Aorta (tissue), 5 donors: ENCODE measurements at places on chromosomes 12 and 14. TPM values are rescaled to one million over a fixed set of nuclear protein-coding genes. Genes with fewer than 3 reads are reported as not detected.
A peak's percentile ranks its signal among the peaks of the same experiment; 100 is the strongest.

The ZNF385A gene
- total RNA-seq: 22.2 TPM

The DPY19L2 gene
- total RNA-seq: 40.8 TPM

The SPTB gene
- total RNA-seq: 5.4 TPM

The NTF3 gene
- 51.6 TPM for total RNA-seq

The RNASE3 gene
- 0.57 TPM for total RNA-seq

The RNF212B gene
- not detected for total RNA-seq

The GNB3 gene
- total RNA-seq: 8.2 TPM

The CD163 gene
- total RNA-seq: 308 TPM

The GYS2 gene
- total RNA-seq: 0.15 TPM

DNA sequence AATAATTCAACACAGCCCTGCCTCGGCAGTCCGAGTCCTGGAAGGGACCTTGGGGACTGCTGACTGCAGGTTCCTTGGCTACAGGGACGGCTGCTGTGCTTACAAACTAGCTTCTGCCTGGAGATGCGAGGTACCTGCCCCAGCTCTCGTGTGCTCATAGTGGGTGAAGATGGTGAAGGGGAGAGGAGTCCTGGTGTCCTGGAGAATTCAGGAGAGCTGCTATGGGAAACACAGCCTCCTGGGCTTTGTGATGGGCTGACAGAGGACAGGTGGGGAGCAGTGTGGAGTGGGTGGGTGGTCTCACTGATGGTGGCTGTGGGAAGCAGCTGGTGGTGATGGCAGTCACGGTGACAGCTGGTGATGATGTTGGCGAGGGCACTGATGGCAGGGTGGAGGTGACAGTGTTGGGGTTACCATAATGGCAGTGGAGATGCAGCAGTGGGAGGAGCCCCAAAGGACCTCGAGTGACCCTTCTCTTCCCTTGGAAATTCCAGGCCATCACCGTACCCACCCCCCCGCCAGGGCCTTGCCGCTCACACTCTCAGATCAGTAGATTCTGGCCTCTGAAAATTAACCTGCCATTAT is 32.8 kb downstream of the HVCN1 start:
- no peaks in the 10 kb centered on the region for H3K4me1 ChIP-seq
- H3K27me3 ChIP-seq: no peaks in the 10 kb centered on the region
- H3K4me3 ChIP-seq: no peak overlapping the region

GRCh38 chr14:46902837-46903236 is 251.3 kb upstream of the RPL10L start:
- no peaks in the 10 kb centered on the region for H3K36me3 ChIP-seq
- H3K4me1 ChIP-seq: no peaks in the 10 kb centered on the region
- no peaks in the 10 kb centered on the region for H3K27me3 ChIP-seq

DNA sequence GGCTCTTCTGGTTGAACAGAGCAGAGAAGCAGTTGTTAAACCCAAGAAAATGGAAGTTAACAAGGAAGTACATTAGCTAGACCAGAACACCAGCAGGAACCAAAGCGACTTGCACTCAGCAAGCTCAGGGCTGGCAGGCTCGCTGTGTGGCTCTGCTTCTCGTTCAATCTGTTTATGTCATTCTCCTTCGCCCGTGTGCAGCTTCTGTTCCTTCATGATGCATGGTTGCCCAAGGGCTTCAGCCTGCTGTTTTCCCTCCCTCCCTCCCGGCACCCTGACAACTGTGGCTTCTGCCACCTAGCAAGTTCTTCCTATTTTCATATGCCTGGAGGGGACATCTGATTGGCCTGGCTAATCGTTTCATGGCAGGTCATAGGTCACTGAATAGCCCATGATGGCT is 25.3 kb downstream of the PIGH start:
- H3K36me3 ChIP-seq: no peaks in the 10 kb centered on the region
- H3K4me3 ChIP-seq: no peak overlapping the region
- H3K27ac ChIP-seq: no peak overlapping the region
- no peaks in the 10 kb centered on the region for H3K27me3 ChIP-seq
- no peaks in the 10 kb centered on the region for H3K4me1 ChIP-seq

- no peaks in the 10 kb centered on the region for H3K36me3 ChIP-seq
- no peak overlapping the region for H3K4me3 ChIP-seq
- no peaks in the 10 kb centered on the region for H3K27me3 ChIP-seq
- DNase-seq: no peak
- no peaks in the 10 kb centered on the region for H3K4me1 ChIP-seq
These were observed 40.9 kb downstream of the DAD1 start for GRCh38 chr14:22547948-22548750.

DNA sequence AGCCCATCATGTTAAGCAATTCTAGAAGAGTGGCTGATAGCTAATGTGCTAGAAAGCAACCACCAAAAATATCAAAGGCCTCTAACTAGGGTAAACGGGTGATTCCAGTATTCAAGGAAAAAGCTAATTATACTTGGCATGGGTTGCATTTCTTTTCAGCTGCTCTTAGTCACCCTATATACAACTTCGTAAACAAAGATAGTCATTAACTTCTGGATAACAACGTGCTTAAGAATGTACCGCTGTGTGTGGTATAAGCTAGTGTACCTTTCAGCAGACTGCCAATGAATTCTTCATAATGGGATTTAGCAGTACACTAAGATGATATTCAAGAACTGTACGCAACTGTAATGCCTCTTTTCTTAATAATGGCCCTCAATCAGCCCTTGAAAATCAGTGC is 42.2 kb upstream of the SLC6A13 start:
- no peaks in the 10 kb centered on the region for H3K4me1 ChIP-seq
- H3K4me3 ChIP-seq: no peak overlapping the region
- DNase-seq: no peak
- H3K27me3 ChIP-seq: no peaks in the 10 kb centered on the region

- no peaks in the 10 kb centered on the region for H3K36me3 ChIP-seq
- no peaks in the 10 kb centered on the region for H3K27me3 ChIP-seq
- H3K4me1 ChIP-seq: no peaks in the 10 kb centered on the region
These were observed 976 bp downstream of the PEX5 start for GRCh38 chr12:7190268-7191055.

- no peak overlapping the region for H3K27ac ChIP-seq
- no peaks in the 10 kb centered on the region for H3K27me3 ChIP-seq
- no peaks in the 10 kb centered on the region for H3K36me3 ChIP-seq
- no peaks in the 10 kb centered on the region for H3K4me1 ChIP-seq
These were observed 94.7 kb downstream of the TSPAN8 start for GRCh38 chr12:71063087-71063486.

GRCh38 chr12:51051787-51052186 is 3.7 kb downstream of the LETMD1 start:
- H3K27me3 ChIP-seq: no peaks in the 10 kb centered on the region
- no peak overlapping the region for H3K27ac ChIP-seq
- H3K4me3 ChIP-seq: no peak overlapping the region
- peaks cover 5% of the 10 kb centered on the region for H3K4me1 ChIP-seq
- H3K36me3 ChIP-seq: peaks cover 12% of the 10 kb centered on the region

DNA sequence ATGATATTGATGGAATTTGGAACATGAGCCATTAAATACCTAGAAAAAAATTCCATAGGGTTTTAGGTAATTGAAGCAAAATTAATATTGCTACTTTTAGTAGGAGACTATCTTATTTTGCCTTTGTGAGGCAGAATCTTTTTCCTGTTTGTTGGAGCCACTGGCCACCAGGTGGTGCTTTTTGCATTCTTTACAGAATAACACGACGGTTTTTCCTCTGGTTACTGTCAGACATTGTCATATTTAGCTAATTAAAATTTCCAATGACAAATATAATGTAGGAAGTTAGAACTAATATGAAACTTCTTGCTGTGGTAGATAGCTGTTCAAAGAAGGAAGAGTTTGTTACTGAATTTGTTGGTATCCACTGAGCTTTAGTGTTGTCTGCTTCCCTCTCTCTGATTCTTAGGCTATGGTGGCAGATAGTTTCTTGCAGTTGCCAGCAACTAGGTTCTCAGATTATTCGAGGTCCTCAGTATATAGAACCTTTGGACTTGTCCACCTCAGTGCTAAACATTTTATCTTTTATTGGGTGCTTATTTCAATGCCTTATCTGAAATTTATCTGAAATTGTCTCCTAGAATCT is 25.7 kb downstream of the RAB21 start:
- no peaks in the 10 kb centered on the region for H3K27me3 ChIP-seq
- no peaks in the 10 kb centered on the region for H3K36me3 ChIP-seq
- no peak for DNase-seq
- H3K27ac ChIP-seq: no peak overlapping the region
- H3K4me3 ChIP-seq: no peak overlapping the region
- H3K4me1 ChIP-seq: no peaks in the 10 kb centered on the region

GRCh38 chr12:122895704-122896636 is at the start of gene VPS37B:
Gene VPS37B (minus strand): TSS chr12:122896124. CDS start chr12:122896062, 62 bp downstream.
- no peaks in the 10 kb centered on the region for H3K27me3 ChIP-seq
- no peaks in the 10 kb centered on the region for H3K36me3 ChIP-seq
- H3K4me3 ChIP-seq: peak within 1 kb of the TSS; percentile 63
- H3K27ac ChIP-seq: no peak within 1 kb of the TSS
- DNase-seq: peak; percentile 96

- H3K27me3 ChIP-seq: no peaks in the 10 kb centered on the region
- H3K4me3 ChIP-seq: no peak overlapping the region
- H3K36me3 ChIP-seq: no peaks in the 10 kb centered on the region
- H3K4me1 ChIP-seq: no peaks in the 10 kb centered on the region
- no peak for DNase-seq
- no peak overlapping the region for H3K27ac ChIP-seq
These were observed 79.9 kb downstream of the ARF6 start for GRCh38 chr14:49972823-49973222.

- no peak overlapping the region for H3K4me3 ChIP-seq
- H3K27ac ChIP-seq: no peak overlapping the region
- no peak for DNase-seq
- no peaks in the 10 kb centered on the region for H3K27me3 ChIP-seq
These were observed 986 bp downstream of the TSSK4 start for GRCh38 chr14:24206260-24207103.

GRCh38 chr14:50814161-50814560 is 16.8 kb downstream of the NIN start:
- H3K36me3 ChIP-seq: no peaks in the 10 kb centered on the region
- H3K4me1 ChIP-seq: no peaks in the 10 kb centered on the region
- no peak overlapping the region for H3K4me3 ChIP-seq
- H3K27me3 ChIP-seq: no peaks in the 10 kb centered on the region
- DNase-seq: no peak

DNA sequence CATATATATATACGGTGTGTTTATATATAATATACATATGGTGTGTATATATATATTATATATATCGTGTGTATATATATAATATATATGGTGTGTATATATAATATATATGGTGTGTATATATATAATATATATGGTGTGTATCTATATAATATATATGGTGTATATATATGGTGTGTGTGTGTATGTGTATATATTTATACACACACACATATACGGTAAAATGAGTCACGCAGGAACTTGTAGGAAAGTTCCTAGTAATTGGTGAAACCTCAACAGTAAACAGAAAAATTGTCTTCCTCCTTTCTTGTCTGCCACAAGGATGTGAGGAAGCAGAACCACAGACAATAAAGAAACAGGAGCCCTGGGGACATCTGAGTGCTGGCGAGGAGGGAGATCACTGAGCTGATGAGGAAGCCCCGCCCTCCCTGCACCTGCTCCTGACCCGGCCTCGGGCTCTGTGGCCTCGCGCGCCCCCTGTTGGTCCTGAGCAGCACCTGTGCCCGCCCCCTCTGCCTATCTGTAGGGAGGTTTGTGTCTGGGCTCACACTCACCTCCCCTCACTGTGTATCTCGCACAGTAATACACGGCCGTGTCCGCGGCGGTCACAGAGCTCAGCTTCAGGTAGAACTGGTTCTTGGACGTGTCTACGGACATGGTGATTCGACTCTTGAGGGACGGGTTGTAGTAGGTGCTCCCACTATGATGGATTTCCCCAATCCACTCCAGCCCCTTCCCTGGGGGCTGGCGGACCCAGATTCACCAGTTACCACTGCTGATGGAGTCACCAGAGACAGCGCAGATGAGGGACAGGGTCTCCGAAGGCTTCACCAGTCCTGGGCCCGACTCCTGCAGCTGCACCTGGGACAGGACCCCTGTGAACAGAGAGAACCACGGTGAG is 1079.4 kb downstream of the TMEM121 start:
- H3K4me1 ChIP-seq: no peaks in the 10 kb centered on the region
- no peaks in the 10 kb centered on the region for H3K36me3 ChIP-seq
- no peak for DNase-seq
- H3K27me3 ChIP-seq: no peaks in the 10 kb centered on the region
- no peak overlapping the region for H3K4me3 ChIP-seq

DNA sequence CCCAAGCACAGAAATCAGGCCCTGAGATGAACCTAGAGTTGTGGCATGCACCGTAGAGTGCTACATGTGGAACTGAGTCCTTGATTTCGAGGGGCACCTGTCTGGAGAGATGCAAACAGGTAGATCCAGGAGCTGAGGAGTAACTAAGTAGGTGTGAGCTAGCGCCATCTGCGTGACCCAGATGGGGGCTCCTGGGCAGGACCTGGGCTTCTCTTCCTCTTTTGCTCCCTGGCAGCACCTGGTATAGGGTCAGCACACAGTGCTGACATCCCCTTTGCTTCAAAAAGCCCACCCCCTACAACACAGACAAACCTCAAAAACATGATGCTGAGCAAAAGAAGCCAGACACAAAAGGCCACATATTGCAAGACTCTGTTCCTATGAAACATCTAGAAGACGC is 65.8 kb downstream of the PITPNM2 start:
- H3K27me3 ChIP-seq: no peaks in the 10 kb centered on the region
- H3K4me1 ChIP-seq: no peaks in the 10 kb centered on the region
- no peak overlapping the region for H3K4me3 ChIP-seq
- no peaks in the 10 kb centered on the region for H3K36me3 ChIP-seq
